ENCODE measurements at places on chromosomes 6 and 20.

DNA sequence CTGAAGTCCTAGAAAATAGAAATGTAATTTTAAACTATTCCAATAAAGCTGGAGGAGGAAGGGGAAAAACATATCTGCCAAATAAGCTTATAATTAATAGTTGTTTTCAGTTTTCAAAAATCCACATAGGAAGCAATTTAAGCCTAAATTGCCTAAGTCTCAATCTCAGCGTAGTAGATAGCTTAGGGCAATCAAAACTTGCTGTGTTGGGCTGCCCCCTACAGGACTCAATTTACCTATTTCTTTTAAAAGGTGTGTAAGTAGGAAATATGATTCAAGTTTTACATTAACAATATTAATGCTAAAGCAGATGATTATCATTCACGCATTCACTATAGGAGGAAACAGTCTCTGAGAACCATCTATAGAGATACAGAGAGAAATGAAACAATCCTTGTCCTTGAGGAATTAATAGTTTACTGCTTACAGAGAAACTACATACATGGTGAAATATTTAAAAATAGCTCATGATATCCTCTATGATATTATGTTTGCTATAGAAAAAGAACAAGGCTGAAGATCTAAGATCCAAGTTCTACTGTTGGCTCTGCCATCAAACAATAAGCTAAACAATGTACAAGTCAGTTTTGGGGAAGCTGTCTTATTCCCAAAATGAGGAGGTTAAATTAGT lies 102.1 kb downstream of the ATG5 start:
- DNase-seq: peak; percentile 26

DNA sequence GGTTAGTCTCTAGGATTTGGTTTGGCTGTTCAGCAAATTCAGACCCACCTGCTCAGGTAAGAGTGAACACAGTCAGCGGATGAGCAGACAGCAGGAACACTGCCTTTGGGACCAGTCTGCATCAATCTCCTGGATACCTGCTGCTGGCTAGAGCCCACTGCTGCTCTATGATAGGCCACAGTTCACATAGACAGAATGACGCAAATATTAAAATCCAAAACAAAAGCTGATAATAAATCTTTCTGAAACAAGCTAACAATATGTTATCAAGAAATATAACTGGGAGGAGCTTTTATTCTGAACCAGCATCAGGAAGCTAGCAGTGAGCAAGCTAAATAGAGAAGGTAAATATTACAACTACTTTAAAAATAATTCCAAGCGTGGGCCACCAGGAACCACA lies at the start of gene TAAR1:
Gene TAAR1, minus strand, starts transcription at position 101 of the 400 bp plus-strand sequence. CDS start 13,179 bp downstream, outside the sequence.
- DNase-seq: no peak

DNA sequence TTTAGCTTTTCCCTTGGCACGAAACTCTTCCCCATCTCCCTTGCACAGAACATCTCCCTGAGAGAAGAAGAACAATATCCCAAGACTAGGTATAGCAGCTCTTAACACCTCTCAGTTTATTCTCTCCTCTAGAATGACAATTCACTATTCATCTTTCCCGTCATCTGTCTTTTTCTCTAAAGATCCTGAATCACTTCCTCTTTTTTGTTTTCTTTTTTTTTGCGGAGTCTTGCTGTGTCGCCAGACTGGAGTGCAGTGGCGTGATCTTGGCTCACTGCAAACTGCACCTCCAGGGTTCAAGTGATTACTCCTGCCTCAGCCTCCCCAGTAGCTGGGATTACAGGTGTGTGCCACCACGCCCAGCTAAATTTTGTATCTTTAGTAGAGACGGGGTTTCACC lies 574.4 kb upstream of the MAP3K7 start:
- no peak for DNase-seq

GRCh38 chr6:324116-324728 lies 31.9 kb downstream of the DUSP22 start:
- no peak for DNase-seq

DNA sequence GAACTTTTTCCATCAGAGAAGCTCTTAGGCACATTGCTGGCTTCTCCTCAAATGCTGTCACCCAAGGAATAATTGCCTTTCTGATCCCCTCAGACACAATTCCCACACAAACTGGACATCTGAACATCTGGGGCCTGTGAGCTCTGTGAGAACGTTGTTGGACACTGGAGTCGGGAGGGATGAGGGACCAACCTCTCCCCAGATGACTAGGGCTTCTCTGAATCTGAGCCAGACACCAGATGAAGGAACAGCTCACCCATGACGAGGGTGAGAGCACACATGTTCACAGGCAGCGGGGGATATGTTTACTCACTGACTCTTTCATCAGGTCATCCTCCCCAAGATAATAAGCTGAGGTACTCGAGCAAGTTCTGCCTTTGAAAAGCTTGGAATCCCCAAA lies 283.9 kb upstream of the SUPT3H start:
- no peak for DNase-seq

DNA sequence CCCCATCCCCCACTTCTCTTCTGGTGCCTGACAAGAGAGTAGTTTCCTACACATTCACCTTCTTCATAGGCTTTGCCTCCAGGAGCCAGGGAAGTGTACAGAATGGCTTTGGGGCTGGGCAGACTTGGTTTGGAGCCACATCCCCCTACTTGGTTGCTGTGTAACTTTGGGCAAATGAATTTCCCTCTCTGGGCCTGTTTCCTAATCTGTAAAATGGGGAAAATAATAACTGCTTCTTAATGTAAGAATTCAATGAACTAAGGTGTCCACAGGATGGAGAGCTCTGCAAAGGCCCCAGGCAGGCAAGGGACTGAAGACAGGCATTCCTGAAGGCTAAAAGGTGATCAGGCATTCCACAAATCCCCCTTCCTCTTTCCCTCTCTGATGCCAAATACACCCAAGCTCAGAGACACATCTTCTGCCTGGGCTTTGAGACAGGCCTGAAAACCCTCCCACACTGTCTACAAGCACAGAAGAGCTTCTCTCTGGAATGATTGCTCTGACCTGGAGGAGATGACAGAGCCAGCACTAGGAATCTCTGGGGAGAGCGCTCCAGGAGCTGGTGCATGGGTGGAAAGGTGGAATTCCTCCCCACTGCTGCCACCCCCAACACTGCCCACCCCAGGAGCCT lies 6.9 kb upstream of the C20orf203 start:
- no peak for DNase-seq

DNA sequence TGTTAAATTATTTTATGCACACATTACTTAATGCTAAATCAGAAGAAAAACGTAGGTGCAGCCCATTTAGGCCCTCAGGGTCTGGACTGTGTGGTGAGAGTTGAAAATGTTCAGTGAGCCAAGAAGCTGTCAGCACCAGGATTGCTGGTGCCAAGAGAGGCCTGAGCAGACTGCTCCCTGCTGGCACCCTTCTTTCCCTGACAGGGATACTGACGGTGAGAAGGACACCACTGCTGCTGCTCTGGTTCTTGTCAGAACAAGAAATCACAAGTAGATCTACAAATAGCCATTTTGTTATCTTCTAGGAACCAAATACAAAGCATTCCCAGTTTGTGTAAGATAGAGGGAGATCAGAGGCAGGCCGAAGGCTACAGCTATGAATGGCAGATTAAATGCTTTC lies 48.7 kb upstream of the CRISP1 start:
- DNase-seq: no peak

DNA sequence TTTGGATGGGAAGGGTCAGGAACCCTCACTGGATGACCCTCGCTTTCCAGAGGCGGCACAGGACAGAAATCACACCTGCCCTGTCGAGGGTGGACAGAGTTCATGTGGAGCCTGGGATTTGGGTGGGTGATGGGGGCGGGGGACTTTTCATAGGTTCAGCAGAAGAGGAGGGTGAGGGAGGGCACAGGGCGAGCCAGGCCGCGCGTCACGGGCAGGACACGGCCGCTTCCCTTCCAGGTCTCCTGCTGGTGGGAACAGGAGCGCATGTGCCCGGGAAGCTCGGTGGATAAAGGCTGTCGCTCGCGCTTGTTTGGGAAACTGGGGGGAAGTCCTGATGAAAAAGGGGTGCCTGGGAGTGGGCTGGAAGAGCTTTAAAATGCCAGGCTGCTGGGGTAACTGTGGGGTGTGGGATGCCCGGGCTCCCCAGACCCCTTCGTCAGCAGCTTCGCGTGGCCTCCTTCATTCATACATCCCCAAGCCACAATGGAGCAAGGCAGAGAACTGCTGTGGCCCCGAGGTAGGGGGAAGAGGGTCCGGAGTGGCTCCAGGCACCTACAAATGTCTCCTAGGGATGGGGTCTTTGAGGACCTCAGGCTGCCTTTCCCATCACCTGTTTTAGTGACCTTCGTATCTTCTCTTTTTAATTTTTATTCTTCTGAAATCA lies 102.2 kb downstream of the DACT2 start:
- no peak for DNase-seq

- DNase-seq: no peak
Measured at GRCh38 chr6:7004581-7005297, 103.0 kb upstream of the RREB1 start.

DNA sequence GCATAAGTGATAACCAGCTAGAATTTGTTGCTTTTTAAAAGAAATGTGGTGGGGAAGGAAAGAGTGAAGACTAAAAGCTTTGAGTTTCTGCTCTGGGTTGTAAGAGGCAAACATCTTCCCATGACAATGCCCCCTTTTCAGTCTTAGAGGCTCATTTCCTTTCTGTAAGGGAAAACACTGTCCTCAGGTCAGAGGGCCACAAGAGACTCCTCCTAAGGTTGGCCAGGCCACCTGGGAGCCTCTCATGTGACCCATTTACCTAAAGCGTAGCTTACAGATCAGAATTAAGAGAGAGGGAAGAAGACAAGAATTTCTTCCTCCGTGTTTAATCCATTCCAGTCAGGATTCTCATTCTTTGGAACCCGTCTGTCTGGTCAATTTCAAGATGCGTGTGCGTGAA lies 220.4 kb upstream of the HEY2 start:
- DNase-seq: no peak

DNA sequence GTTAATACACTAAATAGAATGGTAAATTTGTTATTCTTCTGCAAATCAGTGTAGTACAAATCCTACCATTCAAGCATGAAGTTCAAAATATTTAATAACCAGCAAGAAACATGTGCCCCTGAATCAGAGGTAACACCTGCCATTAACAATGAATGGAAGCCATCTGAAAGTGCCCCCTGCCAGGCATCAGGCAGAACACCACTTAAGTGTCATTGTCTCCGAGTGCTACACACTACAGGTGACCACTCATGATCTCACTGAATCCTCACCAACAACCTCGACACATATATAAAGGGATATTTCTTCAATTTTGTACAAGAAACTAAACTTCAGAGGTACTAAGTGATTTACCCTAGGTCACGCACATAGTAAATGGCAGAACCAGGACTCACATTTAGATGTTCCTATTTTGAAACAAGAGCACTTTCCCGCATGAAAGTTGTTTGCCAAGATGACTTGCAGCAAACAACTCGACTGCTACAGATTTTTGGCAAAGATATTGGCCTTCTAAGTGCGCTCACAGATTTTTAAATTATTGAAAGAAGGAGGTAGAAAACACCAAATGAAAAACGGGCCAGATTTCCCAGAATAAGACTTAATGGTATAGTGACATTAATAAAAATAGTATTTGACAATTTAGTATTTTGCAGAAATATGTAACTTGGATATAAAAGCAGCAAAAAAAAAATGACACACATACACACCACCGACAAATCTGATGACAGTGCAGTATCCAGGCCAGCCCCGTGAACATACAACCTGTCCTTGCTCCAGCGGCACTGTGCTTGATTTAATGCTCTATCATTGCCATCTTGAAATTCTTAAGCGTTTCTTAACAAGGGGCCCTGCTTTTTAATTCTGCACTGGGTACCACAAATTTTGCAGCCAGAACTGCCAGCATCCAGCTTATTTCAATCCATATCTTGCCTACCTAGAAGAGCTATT lies 274.5 kb downstream of the ALDH8A1 start:
- no peak for DNase-seq
